Activated T-cell treated with anti-CD3 and anti-CD28 coated beads, Interleukin-2, amount 50 U/mL, for 1 hour (primary cell): ENCODE measurements at places on chromosomes 2 and 18.

DNA sequence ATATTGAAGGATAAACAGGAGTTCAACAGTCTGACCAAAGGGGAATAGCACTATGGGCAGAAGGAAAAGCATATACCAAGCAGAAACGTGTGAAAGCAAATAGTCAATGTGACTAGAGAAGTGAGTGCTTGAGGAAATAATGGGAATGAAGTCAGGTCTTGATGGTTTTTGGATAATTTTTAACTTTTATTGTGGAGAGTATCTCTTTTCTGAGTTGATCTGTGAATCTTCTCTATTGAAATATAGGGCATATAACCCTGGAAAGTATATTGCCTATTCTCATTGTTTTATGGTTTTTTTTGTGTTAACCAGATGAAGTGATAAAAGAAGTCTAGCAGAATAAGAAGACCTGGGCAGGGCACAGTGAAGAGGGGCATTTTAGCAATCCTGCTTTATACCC lies 16.4 kb upstream of the FABP1 start:
- DNase-seq: no peak

DNA sequence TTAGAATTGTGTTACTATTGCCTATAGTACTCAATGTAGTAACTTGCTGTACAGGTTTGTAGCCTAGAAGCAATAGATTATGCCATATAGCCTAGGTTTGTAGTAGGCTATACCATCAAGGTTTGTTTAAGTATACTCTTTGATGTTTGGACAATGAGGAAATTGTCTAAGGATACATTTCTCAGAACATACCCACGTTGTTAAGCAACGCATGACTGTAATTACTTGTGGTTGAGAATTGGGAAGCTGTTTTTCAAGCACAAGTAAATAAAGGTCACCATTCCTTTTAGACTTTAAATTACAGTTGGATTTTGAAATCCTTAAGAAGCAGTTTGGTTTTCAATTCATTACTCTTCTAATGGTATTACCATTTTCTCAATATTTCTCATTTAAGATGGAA lies 89.8 kb upstream of the KCNH7 start:
- no peak for DNase-seq

- DNase-seq: no peak
Observed at GRCh38 chr2:45891719-45892424, 240.4 kb downstream of the PRKCE start.

DNA sequence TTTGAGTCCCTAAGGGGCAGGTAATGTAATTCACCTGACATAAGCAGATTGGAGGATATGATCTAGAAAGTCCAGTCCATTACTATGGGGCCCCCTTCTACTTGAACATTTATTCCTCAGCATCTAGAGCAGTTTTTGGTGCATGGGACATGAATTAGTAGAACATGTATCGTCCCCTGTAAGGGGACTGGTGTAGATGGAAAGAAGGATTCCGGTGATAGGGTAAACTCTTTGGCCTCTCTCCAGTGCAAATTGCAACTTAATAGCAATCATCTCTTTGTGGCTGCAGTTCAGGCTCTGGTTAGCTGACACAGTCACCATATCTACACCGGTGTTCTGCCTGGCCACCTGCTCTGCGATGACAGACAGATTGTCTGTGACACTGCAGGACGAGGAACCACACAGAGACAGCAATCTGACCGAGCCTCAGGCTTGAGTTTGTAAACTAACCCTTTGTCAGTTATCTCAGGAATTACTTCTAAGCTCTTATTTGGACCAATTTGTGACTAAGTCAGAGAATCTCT lies 6.4 kb upstream of the SLC8A1 start:
- DNase-seq: no peak

DNA sequence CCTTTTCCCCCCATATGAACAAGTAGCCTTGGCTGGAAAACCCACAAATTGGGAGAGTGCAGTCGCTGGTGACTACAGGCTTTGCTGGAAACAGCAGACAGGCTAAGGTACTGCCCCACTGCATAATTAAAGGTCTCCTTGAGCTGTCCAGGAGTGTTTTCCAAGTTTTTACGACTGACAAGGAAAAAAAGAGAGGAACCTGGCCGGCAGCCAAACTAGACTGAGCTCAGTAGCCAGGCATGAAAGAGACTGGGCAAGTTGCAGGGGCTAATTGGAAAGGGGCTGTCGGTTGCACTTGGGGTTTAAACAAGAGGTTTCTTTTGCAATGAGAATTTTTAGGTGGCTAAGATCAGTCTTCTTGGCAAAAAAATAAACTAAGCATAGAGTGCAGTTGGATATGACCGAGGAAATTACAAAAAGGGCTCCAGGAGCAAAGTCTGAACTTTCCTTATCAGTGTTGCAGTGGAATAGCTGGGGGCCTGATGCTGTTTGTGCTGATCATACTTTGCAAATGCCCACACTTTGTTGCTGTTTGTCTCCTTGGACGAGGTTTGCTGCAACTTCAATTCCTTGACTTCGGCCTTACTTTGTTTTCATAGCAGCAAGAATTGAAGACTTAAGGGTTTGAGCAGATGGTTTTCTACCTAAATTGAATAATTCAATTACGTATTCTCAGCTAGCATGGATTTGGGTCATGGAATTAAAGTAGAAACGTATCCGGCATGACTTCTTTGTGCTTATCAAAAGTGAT lies 2.1 kb downstream of the GULP1 start:
- DNase-seq: no peak

- DNase-seq: peak; percentile 24
Observed at GRCh38 chr2:127525691-127526131, 578 bp downstream of the IWS1 start.
